ENCODE measurements at places on chromosomes 6 and 20.

DNA sequence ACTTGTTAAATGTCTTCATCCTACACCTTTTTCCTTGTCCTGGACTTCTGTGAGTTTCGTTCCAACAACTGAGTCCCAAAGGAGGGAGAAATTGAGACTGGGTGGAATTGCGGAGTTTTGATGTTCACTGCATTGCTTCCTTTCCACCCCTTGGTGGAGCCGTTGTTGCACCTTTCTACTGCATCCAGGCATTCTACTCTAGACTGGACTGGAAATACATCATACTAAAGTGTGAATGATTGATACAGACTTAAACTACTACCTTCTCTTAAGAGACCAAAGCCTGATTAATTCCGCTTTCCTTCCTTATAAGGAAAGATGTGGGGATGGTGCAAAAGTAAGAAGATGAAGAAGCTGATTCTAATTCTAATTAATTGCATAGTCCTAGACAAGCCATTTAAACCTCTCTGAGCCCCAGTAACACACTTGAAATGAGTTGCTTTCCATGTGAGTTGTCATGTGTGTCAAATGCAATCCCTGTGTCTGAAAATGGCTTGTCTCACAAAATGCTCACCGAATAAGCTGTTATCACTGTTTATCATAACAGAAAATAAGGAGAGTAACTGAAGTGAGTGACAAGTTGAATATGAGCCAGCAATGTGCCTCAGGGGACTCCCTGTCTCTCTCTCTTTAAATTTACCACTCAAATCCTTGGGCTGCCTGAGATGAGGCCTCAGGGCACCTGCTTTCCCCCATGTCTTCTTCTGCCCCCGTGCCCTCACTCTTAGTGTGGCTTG is 338.3 kb upstream of the CHD6 start:
- no peak for DNase-seq

GRCh38 chr6:19289457-19289856 is 547.7 kb upstream of the ID4 start:
- DNase-seq = no peak

GRCh38 chr6:63140692-63141318 is 70.5 kb upstream of the FKBP1C start:
- no peak for DNase-seq

GRCh38 chr6:70119218-70119835 is 183.6 kb downstream of the COL9A1 start:
- no peak for DNase-seq

DNA sequence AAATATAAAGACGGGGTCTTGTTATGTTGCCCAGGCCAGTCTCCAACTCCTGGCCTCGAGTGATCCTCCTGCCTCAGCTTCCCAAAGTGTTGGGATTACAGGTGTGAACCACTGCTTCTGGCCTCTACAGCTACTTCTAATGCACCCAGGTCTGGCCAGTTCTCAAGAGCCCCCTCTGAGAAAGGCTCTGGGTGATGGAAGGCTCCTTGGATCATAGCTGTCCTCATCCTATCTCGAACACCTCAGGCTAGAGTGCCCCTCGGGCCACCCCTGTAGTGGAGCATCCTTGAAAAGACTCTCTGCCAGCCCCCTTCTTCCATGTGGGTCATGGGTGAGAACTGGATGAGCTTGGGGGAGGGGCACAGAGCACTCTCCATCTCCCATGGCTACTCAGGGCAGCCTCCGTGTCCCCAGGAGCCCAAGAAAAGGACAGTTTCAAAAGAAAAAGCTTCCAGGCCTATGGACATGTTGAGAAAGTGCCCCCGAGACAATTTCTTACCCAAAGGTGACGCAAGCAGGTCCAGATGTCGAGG is 714 bp upstream of the MYLK2 start:
- DNase-seq = no peak

DNA sequence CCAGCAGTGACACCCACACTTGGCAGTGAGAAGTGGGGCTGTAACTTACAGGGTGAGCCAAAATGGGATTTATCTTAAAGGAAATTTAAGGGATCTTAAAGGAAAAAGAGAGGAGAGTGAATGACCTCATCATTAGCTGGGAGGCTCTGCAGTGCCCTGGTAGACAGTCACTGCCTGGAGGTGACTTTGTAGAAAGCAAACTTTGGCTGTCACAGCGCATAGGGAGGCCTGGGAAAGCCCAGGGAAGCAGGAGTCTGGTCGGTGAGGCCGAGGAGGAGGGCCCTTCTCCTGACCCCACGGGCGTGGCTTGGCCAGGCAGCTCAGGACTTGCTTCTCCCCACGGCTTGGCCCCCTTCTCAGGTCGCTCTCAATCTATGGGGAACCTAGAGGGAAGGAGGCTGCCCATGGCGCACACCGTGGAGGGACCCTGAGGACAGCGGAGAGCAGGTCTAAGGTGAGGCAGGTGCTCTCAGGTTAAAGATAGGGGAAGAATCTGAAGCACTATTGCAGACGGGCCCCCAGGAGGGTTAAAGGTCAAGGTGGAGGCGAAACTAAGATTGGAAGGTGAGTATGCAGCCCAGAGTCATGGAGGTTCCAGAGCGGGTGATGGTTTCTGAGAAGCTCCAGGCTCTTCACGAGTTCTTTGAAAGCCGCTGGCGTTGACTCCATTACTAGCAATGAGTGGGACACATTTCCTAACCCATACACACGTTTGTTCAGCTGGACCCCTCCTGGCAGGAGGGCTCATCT is 15.6 kb upstream of the RIPK1 start:
- DNase-seq = no peak

- DNase-seq = no peak
Measured at GRCh38 chr6:115847671-115848070, 213.0 kb downstream of the FRK start.

GRCh38 chr20:38680500-38681306 is 43.6 kb upstream of the SLC32A1 start:
- DNase-seq = no peak

Measured in stimulated activated CD4-positive, alpha-beta T cell treated with anti-CD3 and anti-CD28 coated beads, Interleukin-1b, Interleukin-23, amount 100 ng/mL, for 1 hour (primary cell).